ENCODE measurements at places on chromosomes 3 and 15. TPM values are rescaled to one million over a fixed set of nuclear protein-coding genes. Genes with fewer than 3 reads are reported as not detected.
A peak's percentile ranks its signal among the peaks of the same experiment; 100 is the strongest.

The KCNH8 gene
- 6.9 TPM for total RNA-seq

The GASK1A gene
- total RNA-seq: 40.1 TPM

The CHRNA3 gene
- total RNA-seq: 1.1 TPM

The ARID3B gene
- 5.0 TPM for total RNA-seq

The CCR8 gene
- not detected for total RNA-seq

The IQCF5 gene
- total RNA-seq: not detected

- H3K4me3 ChIP-seq: no peak overlapping the region
- no peaks in the 10 kb centered on the region for H3K36me3 ChIP-seq
- no peaks in the 10 kb centered on the region for H3K27me3 ChIP-seq
- peak overlapping the region; percentile 10 for H3K27ac ChIP-seq
- no peak for DNase-seq
Measured at GRCh38 chr3:72273615-72274014, 488.7 kb upstream of the PROK2 start.

DNA sequence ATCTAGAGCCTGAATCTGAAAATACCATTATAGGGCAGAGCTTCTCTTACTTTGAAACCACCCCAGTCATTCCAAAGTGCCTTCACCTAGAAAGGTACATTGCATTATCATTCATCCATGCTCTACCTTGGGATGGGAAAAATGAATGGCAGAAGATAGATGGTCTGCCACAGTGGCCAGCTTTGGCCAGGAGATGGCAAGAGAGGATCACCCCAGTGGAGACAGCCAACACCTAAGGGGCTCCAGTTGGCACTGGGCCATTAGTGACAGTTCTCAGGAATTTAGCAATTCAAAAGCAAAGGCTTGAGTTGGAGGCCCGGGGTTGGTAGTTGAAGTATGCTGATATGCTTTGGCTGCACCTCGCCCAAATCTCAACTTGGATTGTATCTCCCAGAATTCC lies 253.6 kb upstream of the MRPL3 start:
- DNase-seq: no peak
- H3K4me3 ChIP-seq: no peak overlapping the region
- no peaks in the 10 kb centered on the region for H3K27me3 ChIP-seq
- H3K36me3 ChIP-seq: no peaks in the 10 kb centered on the region
- no peak overlapping the region for H3K27ac ChIP-seq
- H3K4me1 ChIP-seq: no peaks in the 10 kb centered on the region

DNA sequence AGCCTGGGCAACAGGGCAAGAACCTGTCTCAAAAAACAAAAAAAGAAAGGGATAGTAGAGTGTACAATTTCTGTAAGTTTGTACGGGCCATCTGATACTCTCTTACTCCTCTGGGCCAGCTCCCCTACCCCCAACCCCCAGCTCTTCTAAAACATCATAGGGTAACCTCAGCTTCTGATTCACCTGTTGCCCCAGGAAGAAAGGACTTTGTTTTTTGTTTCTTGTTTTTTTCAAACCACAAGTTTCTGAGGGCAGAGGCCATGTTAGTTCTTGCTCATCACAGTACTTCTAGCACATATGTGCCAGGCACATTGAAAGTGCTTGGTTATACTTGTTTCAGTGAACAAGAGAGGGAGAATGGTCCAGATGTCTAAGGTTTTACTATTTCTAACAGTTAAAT lies 20.2 kb downstream of the ATOSA start:
- DNase-seq: no peak
- no peaks in the 10 kb centered on the region for H3K4me1 ChIP-seq
- no peaks in the 10 kb centered on the region for H3K27me3 ChIP-seq
- no peaks in the 10 kb centered on the region for H3K36me3 ChIP-seq
- no peak overlapping the region for H3K27ac ChIP-seq

DNA sequence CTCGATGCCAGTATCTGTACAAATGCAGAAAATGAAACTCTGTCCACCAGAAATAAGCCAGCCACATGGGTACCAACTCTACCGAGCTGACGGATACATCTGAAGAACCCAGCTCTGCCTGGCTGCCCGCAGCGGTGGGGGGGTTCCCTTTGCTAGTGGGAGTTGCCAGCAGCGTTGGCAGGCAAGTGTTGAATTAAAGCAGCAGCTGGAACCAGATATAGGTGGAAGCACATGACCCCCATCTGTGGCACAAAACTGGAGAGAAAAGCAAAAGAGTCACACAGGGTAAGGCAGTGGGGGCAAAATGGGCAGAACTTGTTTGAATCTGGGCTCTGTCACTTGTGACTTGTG lies 17.9 kb downstream of the CRYGS start:
- H3K27me3 ChIP-seq: no peaks in the 10 kb centered on the region
- no peak for DNase-seq
- H3K4me3 ChIP-seq: no peak overlapping the region
- H3K4me1 ChIP-seq: no peaks in the 10 kb centered on the region

- no peak overlapping the region for H3K27ac ChIP-seq
- no peaks in the 10 kb centered on the region for H3K4me1 ChIP-seq
Measured at GRCh38 chr3:130831719-130832400, 62.0 kb upstream of the ATP2C1 start.

DNA sequence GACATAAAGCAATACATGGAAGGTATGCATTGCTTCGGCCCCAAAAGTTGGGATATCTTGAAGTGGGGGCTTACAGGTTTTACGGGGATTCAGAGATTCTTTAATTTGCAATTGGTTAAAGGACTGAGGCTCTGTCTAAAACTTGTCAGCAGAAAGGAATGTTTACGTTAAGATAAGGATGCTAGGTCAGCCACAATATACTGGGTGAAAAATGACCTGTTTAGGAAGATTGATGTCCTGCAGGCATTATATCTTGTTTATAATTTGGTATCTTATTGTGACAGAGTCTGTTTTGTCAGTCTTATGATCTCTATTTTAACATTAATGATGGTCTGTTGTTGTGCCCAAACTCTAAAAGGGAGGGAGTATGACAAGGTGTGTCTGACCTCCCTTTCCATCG lies 15.3 kb upstream of the CCNDBP1 start:
- no peak overlapping the region for H3K4me3 ChIP-seq
- no peak for DNase-seq
- no peak overlapping the region for H3K27ac ChIP-seq
- no peaks in the 10 kb centered on the region for H3K27me3 ChIP-seq

DNA sequence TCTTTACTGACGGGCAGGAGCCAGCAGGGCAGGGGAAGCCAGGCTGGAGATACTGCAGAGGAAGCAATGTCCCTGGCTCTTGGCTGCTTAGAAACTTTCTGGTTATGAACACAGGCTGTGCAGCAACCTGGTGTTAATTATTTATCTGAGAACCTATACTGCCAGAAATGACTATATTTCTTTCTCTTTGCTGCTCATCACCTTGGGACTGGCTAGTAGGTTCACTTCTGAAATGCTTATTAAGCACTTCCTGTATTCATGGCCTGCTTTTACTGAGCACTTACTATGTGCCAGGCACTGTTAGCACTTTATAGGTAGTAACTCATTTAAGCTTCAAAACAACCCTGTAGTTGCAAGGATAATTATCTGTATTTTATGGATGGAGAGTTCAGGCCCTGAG lies 57.6 kb downstream of the RAB11A start:
- H3K27ac ChIP-seq: no peak overlapping the region
- H3K4me3 ChIP-seq: no peak overlapping the region
- H3K36me3 ChIP-seq: peaks cover 12% of the 10 kb centered on the region

- H3K4me3 ChIP-seq: no peak overlapping the region
- H3K36me3 ChIP-seq: peaks cover 21% of the 10 kb centered on the region
- H3K4me1 ChIP-seq: no peaks in the 10 kb centered on the region
- no peak overlapping the region for H3K27ac ChIP-seq
Measured at GRCh38 chr15:51709031-51709430, 27.7 kb downstream of the SCG3 start.

DNA sequence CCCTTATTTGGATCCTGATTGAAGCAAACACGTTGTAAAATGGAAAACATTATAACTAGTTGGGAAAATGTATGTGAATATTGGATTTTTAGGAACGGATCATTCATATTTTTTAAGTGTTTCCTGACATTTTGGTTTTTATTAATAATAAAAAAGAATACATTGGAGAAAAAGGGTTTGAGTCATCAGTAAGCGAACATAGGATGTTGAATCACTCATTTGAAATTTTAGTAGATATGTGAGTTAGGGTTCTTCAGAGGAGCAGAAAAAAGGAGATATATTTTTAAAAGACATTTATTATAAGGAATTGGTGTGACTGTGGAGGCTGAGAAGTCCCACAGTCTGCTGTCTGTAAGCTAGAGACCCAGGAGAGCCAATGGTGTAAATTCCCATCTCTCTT lies 258.5 kb downstream of the PTPRG start:
- H3K36me3 ChIP-seq: no peaks in the 10 kb centered on the region
- H3K4me3 ChIP-seq: no peak overlapping the region

- no peak overlapping the region for H3K4me3 ChIP-seq
- H3K4me1 ChIP-seq: no peaks in the 10 kb centered on the region
- no peaks in the 10 kb centered on the region for H3K27me3 ChIP-seq
- DNase-seq: no peak
- no peaks in the 10 kb centered on the region for H3K36me3 ChIP-seq
Measured at GRCh38 chr3:36192901-36193300, 187.4 kb upstream of the STAC start.

- no peaks in the 10 kb centered on the region for H3K4me1 ChIP-seq
- peak; percentile 74 for DNase-seq
- H3K36me3 ChIP-seq: no peaks in the 10 kb centered on the region
- H3K4me3 ChIP-seq: no peak overlapping the region
- no peaks in the 10 kb centered on the region for H3K27me3 ChIP-seq
Measured at GRCh38 chr3:88936831-88937230, 170.6 kb upstream of the EPHA3 start.

Data from spinal cord (tissue), 10 donors.